ENCODE measurements at places on chromosomes 4 and X. TPM values are rescaled to one million over a fixed set of nuclear protein-coding genes. Genes with fewer than 3 reads are reported as not detected.

The MAGEE2 gene
- not detected for total RNA-seq

The EDA gene
- 0.44 TPM for total RNA-seq

DNA sequence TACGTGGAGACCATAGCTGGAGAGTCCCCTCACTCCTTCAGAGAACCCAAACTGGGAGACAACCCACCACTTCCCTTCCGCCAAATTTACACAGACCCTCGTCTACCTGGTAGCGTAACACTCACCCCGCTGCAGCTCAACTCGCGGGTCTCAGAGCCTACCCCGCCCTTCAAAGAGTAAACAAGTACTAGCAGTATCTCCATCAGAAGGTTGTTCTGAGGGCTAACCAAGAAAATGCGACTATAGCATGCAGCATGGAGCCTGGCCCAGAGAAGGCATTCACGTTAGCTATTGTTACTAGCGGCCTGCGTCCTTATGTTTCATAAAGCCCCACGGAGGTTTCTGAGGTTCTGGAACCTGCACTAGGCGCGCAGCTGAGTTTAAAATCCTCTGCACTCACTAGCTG, 531 bp upstream of the MANBA start:
- DNase-seq = peak; percentile 51

DNA sequence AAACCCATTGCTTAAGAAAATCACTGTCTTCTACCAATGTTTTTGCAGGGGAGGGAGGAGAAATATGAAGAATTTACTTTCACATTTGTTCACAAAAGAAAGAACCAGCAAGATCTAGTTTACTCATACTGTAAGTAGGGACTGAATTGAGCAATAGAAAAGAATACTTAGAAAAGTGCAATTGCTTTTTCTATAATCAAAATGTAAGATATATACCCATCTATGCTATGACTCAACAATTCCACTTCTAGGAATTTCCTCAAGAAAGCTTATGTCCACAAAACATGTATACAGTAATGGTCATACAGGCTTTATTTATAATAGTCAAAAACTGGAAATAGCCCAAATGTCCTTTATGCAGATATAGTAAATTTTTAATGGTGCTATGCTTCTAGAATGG, 196.4 kb downstream of the LRBA start:
- peak; percentile 49 for DNase-seq

GRCh38 chrX:103488332-103488731, 31.0 kb downstream of the RAB40A start:
- DNase-seq = peak; percentile 6

GRCh38 chr4:148808416-148808815, 366.2 kb upstream of the NR3C2 start:
- DNase-seq = no peak

DNA sequence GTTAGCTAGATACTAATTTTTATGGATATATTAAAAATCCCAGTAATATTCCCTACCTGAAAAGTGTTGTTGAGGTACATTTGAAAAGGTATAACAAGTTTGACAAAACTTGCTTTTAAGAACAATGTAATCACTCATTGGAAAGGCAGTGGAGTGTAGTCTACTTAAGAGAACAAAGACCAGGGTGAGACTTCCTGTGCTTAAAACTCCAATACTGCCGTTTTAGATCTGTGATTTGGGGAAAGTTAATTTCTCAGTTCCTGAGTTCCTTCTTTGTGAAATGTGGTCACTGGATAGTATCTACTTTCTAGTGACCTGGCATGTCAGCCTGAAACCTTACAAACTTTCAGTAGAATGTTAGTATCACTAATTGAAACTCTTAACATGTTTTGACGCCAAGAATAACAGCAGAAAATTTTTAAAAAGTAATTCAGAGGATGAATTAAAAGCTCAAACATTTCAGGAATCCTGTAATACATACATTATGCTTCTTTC, 56.8 kb downstream of the PCDH7 start:
- peak; percentile 47 for DNase-seq

GRCh38 chr4:93334003-93334402, 494.6 kb upstream of the ATOH1 start:
- no peak for DNase-seq

DNA sequence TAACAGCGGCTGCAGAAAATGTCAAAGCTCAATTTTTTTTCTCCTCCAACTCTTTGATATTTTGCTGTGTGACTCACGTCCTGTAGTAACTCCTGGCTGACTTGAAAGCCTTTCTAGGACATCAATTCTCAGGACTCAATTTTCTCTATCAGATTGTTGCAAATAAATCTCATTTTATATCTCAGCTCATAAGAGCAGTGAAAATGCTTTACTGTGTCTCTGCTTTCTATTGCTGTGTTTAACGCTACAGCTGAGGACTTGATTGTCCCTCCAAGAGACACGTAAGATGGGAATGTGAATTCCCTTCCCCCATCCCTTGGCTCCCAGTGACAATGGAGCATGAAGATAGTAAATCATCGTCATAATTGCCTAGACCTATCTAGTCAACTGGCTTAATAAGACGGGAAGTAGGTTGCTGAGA, 20.5 kb upstream of the CBR4 start:
- DNase-seq = peak; percentile 57

- DNase-seq = no peak
These were observed 340.5 kb downstream of the GALNTL6 start for GRCh38 chr4:172153719-172154118.

GRCh38 chrX:41556958-41557357, 109.8 kb downstream of the NYX start:
- DNase-seq = no peak

GRCh38 chrX:48676893-48677270, 6.7 kb upstream of the WAS start:
- no peak for DNase-seq

DNA sequence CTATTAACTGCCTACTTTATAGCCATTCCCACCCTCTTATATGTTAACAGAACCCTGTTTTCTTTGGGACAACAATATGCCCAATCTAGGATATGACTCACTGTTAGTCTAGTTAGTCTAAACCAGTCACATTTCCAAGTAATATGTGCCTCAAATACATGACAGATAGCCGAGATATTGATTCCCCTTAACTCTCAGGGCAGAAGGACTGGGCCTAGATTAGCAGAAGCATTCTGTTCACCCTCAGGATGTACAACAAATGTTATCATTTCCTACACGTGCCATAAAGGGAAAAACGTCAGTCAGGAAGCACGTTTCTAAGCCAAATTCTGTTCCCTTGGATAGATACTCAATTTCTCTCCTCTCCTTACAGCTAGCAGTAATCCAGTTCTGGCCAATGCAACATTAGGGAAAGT, 114.1 kb downstream of the SLC10A7 start:
- peak; percentile 99 for DNase-seq

DNA sequence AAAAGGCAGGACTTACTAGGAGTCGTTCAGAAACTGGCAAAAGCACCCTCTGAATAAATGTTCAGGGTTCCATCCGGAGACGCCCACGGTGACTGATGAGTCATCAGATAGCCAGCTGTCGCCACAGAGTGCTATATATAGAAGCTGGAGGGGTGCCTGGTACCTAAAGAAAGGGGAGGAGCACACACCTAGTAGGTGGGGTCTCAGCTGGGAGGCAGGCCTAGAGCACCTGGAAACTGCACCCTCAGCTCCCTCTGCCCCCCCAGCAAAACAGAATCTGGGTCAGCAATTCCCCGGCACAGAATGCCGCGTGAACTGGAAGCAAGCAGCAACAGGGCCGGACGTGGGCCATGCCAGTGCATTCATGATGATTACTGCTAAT, 242.0 kb downstream of the BCOR start:
- peak; percentile 24 for DNase-seq

DNA sequence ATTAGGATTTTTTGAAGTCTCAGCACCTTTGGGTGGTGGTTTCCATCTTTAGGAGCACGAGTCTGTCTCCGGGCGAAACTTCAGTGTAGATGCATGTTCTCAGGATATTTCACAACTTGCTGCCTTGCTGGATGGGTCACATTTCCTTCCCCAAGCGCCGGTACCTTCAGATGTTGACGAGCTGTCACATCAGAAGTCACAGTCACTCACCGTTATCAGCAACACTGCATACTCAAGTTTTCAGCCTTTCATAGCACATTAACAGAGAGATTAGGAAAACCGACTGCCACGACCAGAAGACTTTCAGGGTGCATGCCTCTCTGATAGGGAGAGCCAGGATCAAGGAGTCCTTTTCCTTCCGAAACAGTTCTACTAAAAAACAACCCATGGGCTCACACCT, 77.8 kb downstream of the SHROOM2 start:
- no peak for DNase-seq

- no peak for DNase-seq
These were observed 173.6 kb upstream of the NRK start for GRCh38 chrX:105648732-105649131.

GRCh38 chr4:34485252-34485651, 1759.1 kb downstream of the ARAP2 start:
- no peak for DNase-seq

GRCh38 chr4:176883681-176884418, 91.1 kb upstream of the VEGFC start:
- peak; percentile 76 for DNase-seq

DNA sequence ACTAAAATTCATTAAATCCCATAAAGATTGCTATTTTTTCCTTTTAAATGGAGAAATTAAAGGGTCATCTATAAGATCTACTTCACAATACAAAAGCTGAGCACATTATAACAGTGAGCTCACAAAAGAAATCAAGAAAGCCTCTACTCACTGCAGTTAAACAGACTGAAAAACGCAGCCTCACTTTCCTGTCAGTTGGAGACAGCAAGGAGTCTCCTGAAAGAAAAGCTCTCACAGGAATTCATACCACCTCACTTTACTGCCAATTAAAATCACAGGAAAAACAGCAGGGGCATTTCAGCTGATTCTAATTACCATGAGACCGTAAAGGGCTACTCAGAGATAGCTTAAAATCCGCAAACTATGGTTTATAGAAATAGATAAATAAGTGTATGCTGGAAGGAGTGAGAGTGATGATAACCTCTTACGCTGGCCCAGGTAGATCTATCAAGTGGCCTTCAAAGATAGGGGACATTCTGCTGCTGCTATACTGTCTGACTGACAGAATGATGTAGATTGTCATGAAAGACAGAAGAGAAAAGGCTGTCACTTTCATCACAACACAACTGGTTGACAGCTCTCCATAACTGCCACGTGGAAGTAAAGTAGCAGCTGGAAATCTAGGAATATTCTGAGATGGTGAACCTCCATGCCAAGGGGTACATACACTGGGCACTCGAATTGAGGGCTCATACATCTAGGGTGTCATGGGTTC, 1333.7 kb upstream of the DIAPH2 start:
- DNase-seq = no peak

DNA sequence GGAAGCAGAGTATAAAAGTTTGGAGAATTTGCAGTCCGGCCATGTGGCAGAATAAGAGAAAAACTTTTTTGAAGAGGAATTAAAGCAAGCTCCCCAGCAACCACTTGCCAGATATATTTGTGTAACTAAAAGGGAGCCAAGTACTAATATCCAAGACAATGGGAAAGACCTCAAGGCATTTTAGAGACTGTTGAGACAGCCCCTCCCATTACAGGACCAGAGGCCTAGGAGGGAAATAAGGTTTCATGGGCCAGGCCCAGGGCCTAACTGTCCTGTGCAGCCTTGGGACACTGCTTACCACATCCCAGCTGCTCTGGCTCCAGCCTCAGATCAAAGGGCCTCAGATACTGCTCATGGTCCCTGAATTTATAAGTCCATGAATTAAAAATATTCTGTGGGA, 659.4 kb downstream of the PCDH19 start:
- DNase-seq = no peak

DNA sequence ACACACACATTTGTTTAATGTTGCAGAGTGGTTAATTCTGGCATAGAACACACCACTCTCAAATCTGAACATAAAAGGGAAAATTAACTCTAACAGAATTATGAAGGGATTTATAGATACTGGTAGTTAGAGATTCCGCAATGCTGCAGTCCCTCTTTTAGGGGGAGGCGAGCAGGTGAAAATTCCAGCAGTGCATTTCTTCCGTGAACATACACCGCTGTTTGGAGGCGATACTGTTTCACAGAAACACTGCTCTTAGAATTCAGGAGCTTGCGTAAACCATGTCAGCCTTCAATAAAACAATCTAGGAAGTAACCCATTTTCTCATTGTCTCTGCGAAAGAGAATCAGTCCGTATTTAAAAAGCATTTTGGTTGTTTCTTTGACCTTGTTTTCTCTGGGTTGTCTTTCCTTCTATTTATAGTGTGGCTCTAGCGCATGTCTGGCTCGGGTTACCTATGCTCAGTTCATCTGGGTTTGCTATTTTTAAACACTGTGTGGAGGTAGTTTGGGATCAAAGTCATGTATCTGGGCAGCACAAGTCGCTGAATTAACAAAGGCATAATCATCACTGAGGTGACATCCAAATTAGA, 90.4 kb downstream of the GPAT3 start:
- DNase-seq = no peak

DNA sequence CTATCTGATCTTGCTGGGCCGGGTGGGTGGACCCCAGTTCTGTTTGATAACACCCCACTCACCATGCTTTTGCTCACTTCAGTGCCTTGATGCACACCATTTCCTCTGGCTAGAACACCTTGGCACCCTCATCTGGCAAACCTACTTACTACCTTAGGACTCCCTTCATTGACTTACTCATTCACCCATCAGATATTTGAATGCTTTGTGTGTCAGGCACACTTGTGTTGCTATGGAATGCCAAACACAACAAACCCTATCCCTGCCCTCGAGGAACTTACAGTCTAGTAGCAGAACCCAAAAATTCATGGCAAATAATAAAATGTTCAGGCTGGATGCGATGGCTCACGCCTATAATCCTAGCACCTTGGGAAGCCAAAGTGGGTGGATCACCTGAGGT, 13.9 kb downstream of the CCNG2 start:
- DNase-seq = no peak

DNA sequence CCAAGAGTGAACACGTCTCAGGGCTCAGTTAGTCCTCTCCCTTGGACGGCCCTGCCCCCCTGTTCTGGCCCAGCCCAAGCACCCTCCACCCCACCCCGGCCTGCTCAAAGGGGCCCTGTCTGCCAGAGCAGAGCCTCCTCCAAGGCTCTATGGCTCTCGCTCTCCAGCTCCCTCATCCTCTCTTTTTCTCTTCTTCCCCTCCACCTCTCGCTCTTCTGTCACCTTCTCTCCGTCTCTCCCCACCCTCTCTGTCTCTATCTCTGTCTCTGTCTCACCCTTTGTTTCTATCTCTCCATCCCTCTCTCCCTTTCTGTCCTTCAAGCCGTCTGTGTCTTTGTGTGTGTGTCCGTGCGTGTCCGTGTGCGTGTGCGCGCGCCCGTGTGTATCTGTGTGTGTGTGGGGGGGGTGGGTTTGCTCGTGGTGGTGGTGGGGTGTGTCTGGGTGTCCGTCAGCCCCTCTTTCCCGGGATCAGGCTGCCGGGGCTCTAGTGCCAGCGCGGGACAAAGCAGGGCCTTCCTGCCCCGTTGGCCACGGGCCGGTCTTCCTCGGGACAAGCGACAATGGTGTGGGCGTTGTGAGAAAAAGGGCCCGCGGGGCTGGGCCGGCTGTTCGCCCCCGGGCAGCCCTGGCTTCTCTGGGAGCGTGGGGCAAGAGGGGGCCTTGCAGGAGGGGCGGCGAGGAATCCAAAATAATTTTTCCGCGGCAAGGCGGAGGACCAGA, 8.7 kb downstream of the FRG2 start:
- no peak for DNase-seq
